ENCODE measurements at places on chromosomes 6 and 20.

- DNase-seq: no peak
Observed at GRCh38 chr6:3545156-3545555, 88.3 kb upstream of the SLC22A23 start.

DNA sequence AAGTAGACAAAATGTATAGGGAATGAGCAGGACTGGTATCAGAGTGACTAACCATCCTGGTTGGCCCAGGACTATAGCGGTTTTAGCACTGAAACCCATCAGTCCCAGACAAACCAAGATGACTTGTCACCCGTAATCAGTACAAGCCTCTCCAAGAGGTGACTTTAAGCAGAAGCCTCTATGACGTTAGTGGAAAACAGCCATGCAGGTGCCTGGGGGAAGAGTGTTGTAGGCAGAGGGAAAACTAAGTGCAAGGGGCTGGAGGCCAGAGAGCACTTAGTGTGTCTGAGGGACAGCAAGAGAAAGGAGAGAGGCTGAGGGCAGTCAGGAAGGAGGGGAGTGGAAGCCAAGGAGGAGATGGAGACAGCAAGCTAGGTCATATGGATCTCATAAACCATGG is 2.1 kb downstream of the SGK2 start:
- DNase-seq: no peak

DNA sequence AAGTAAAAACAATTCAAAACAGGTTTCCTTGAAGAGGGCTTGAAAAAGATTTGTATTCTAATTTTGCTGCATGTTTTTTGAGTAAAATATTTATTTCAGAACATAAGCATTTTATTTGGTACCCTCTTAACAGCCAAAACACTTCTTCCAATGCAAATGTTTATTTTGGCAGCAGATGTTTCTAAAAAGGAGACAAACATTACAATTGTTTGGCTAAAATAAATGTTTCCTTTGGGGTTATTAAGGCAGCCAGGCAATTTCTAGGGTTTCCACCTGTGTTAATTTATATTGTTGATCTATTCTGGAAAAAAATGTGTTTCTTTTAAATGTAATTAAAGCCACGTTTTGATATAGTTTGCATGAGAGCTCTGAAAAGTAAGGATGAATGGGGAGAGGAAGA is 56.6 kb downstream of the ARID1B start:
- DNase-seq: no peak

DNA sequence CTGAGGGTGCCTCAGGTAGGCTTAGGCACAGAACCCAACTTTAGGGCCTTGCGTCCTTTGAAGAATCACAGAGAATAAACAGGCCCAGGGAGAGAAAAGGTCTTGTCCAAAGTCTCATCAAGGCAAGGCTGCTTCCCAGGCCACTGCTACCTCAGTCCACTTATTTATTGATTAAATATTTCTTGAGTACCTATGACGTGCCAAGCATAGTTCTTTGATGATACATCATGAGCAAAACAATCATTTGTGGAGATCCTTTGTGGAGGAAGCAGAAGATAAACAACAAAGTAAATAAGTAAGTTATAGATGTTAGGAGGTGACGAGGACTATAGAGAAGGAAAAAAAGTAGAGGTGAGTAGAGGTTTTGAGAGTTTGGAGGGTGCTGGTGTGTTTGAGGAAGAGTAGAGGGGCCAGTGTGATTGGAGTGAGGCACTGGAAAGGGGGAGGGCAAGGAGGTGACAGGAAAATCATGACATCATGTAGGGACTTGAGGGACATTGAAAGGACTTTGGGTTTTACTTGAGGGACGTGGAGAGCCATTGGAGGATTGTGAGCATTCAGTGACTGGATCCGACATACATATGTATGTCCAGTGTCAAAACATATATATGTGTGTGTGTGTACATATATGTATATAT is 14.1 kb upstream of the CHMP4B start:
- no peak for DNase-seq

GRCh38 chr20:1423625-1424106 is 30.8 kb upstream of the FKBP1A start:
- DNase-seq: no peak

DNA sequence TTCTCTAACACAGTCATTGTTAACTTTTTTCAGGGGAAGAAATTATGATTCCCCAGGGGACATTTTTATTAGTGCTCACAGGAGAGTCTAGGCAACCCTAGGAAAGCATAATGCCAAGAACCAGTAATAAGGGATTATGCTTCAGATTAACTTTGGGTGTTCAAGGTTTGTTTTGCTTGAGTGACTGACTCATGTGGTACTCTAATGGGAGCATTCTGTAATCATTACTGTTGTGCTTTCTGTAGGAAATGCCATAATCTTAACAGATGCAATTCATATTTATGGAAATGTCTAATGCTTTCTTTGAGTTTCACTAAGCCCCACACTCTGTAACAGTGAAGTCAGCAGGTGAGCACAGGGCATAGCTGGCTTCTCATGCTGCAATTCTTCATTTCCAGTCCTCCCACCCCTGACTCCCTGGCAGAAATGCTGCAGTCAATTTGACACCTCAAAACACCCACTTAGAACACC is 263.4 kb upstream of the MAN1A1 start:
- DNase-seq: no peak

GRCh38 chr6:73236144-73236750 is 11.0 kb upstream of the KHDC1L start:
- peak; percentile 49 for DNase-seq

GRCh38 chr6:126427713-126428112 is 87.8 kb downstream of the CENPW start:
- no peak for DNase-seq

- no peak for DNase-seq
Observed at GRCh38 chr6:139416146-139416545, 41.7 kb upstream of the CITED2 start.

DNA sequence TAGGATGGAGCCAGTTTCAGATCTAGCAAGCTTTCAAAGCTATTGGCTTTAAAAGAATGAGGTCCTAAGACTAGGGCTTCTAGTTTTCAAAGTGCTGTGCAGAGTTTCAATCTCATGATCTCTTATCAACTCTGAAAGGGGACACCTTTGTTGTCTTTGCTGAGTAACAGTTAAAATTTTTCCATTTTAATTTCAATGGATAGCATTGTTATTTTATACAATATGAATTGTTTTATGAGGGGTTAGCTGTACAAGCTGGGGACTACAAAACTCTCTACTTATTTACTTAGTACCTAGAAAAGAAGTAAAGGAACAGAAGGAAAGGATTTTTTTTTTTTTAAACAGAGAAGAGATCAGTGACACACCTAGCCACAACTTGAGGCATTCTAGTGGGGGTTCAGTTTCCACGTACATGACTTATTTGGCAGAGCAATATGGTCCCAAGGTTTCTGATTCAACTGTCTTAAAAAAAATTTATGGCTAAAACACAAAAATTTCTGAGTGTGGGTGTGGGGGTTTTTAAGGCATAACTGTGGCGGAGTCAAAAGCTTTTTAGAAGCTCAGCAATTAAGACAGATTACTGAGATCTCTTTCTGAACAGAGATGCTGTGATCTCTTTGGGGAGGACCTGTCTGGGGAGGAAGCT is 46.1 kb upstream of the JAG1 start:
- DNase-seq: no peak

DNA sequence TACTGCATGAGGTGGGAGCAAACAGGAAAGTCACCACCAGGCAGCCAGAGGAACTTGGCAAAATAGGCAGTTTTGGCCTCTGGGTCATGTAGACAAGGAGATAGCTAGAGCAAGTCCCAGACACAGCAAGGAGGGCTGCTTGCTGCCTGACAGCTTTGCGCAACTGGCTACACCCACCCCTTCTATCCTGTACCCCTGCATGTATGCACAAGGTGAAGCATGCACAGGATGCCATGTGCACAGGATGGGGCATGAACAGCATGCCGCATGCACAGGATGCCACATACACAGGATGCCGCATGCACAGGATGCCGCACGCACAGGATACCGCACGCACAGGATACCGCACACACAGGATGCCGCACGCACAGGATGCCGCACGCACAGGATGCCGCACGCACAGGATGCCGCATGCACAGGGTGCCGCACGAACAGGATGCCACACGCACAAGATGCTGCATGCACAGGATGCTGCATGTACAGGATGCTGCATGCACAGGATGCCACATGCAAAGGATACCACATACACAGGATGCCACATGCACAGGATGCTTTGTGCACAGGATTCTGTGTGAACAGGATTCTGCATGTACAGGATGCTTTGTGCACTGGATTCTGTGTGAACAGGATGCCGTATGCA is 104.9 kb upstream of the IYD start:
- no peak for DNase-seq

- DNase-seq: no peak
Observed at GRCh38 chr6:149331043-149331807, 13.7 kb downstream of the TAB2 start.

DNA sequence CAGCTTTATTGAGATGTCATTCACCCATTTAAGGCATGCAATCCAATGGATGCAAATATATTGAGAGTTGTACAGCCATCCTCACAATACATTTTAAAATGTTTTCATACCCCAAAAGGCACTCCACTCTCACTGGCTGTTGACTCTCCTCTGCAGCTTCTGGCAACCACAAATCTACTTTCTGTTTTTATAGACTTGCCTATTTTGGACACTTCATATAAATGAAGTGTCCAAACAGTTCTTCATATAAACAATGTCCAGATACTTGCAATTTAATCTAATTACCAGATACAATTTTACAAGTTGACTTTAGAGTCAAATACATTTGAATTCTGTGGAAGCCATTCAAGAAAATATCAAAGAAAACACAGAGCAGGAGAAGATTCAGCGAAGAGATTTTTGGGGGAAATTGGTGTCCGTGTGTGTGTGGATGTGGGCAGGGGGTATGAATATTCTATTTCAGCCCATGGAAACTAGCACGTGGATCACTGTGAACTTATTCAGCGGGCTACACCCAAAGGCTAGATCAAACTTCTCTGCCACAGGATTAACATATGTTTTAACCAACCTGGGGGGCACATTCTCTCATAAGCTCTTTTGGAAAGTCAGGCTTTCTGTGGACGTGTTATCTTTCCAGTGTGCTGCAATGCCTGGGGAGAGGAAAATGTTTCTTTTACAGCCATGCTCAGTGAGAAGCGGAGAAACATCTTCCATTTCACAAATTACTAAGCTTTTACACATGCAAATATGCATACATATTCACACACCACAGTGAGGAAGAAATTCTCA is 73.9 kb downstream of the PLG start:
- DNase-seq: no peak

DNA sequence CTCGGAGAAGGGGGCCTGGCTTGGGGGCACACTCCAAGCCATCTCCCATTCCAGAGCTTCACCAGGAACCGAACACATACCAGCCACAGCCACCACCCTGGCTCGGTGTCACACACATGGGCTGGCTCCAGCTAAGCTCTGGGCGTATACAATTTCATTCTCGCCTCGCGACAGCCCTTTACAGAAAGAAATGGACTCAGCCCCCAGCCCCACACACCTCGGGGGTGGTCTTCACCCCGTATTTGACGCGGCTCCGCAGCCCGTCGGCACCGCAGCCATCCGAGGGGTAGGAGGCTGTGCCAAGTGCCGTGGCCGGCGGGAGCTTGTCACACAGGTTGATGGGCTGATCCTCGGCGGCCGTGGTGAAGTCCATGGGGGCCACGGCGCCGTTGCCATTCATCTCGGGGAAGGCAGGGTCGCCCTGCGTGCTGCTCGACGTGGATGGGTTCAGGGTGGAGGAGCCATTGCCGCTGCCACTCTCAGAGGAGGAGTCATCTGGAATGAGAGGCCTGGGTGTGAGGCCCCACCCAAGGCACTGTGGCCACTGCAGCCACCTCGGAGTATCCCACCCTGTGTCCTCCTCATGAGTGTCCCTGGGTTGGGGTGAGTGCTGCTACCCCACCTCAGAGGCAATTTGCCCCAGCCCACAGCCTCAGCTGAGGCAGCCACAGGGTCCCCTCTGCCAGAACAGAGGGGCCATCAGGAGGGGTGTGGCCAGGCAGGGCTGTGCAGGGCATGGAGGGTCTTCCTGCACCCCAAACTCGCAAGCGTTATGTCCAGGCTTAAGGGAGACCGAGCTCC is 98.0 kb downstream of the ASXL1 start:
- no peak for DNase-seq

- no peak for DNase-seq
Observed at GRCh38 chr6:11975353-11975977, 36.6 kb upstream of the HIVEP1 start.

DNA sequence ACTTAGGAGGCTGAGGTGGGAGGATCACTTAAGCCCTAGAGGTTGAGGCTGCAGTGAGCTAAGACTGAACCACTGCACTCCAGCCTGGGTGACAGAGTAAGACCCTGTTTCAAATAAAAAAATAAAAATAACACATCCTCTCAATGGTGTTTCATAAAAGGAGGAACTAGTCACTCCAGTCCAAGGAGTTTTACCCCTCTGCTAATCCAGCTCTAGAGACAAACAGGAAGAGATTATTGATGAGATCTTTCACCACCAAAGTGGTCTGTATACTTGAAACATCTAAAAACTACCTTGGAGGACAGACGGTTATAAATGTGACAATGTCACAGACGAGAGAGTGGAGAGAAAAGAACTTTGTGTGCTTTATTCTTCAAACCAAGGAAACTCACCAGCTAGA is 58.2 kb downstream of the PIGU start:
- no peak for DNase-seq

DNA sequence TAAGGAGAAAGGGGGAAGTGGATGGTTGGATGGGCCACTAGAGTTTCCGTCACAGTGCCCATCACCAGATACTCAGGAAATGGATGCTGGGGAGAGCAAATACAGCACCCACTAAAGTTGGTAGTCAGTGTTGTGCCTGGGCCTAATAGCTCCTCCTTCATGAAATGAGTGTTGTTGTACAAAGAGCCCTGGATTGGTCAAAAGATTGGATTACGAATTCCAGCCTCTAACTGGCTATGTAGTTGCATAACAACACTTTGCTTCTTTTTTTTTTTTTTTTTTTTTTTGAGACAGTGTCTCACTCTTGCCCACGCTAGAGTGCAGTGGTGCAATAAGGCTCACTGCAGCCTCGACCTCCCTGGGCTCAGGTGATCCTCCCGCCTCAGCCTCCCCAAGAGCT is 27.4 kb downstream of the KCNG1 start:
- DNase-seq: no peak

- DNase-seq: no peak
Observed at GRCh38 chr6:71468841-71469700, 180.5 kb downstream of the OGFRL1 start.

DNA sequence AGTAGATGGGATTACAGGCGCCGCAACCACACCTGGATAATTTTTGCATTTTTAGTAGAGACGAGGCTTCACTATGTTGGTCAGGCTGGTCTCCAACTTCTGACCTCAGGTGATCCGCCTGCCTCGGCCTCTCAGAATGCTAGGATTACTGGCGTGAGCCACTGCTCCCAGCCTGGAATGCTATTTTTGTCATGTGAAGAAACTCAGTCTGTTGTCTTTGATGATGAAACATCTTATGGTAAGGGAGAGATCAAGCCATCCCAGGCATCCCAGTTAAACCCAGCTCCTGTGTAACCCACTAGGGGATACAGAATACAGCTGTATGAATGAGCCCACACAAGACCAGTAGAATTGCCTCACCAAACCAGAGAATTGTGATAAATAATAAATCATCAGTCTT is 83.6 kb upstream of the RBM24 start:
- DNase-seq: no peak

- DNase-seq: no peak
Observed at GRCh38 chr6:6998194-6998569, 109.6 kb upstream of the RREB1 start.

Data from keratinocyte (primary cell).